Kidney (tissue), 22 donors: ENCODE measurements at places on chromosomes 5 and 9.

GRCh38 chr5:178107756-178108310 lies 5.5 kb upstream of the N4BP3 start:
- DNase-seq: no peak

DNA sequence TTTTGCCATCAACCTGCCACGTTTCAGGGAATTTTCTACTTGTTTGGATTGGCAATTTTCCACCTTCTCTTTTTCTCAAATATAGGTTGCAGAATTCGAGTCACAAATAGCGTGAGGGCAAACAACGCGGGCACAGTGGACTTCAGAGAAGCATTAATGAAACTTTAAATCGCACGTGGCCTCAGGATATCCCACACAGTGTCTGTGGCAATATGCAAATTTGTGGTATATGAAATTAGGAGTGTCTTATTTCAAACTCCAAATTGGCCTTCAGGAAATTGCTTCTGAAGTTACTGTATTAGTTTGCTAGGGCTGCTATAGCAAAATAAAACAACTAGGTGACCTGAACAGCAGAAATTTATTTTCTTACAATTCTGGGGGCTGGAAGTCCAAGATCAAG lies 91.2 kb downstream of the MTRR start:
- DNase-seq: no peak

- DNase-seq: no peak
Observed at GRCh38 chr9:76415154-76415553, 20.9 kb upstream of the RFK start.

- DNase-seq: no peak
Observed at GRCh38 chr5:96942911-96943310, 7.0 kb downstream of the LNPEP start.

DNA sequence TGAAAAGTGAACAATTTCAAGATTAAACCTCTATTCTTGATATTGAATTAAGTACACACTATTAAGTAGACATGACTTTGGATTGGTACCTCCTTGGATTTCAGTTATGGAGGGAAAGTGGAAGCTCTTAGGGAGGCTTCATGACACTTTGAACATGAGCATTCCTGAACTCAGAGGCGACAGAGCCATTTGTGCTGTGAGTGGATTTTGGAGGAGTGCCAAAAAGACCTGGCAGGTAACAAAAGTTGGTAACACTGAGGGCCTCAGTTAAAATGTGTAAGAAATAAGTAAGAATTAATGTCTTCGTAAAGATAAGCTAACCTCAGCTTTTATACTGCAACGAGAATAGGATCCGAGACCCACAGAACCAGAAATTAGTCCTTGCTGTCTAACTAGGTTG lies 356.7 kb downstream of the ARRDC3 start:
- DNase-seq: no peak

DNA sequence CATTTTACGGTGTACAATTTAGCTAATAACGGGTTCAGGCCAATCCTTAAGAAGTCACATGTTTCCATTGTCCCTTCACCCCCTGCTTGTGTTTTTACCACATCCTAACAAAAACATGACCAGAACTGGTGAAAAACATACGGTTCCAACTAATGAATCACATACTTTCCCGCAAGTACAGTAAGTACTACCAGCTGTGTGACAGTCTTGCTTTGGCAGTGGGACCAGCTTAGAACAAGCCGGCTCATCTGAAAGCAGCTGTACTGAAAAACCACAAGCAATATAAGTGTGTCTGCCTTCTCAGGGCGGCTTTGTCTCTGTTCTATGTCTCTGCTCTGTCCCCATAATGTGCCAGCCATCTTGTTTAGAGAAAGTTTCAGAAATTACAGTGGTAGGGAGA lies 242.5 kb downstream of the BNC2 start:
- no peak for DNase-seq

DNA sequence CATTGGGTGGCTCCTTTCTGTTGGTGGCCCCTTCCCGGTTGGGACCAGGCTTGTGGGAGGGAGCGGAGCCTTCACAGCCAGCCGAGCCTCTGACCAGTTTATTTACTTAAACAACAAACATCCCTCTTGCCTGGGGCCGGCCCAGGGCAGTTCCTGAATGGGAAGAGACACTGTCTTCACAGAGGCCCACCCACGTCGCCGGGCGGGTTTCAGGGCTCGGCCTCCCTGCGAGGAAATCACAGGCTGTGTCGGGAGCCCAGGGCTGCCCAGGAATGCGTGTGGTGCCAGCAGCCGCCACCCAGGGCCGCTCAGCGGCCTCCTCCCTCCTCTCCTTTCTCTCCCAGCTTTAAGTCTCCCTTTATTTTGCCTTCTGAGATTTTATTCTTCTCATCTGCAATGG lies 132.5 kb downstream of the HSD17B3 start:
- DNase-seq: peak; percentile 94

GRCh38 chr9:95381221-95381620 lies 63.7 kb upstream of the FANCC start:
- no peak for DNase-seq

GRCh38 chr9:110033869-110034268 lies 174.1 kb downstream of the C9orf152 start:
- no peak for DNase-seq

DNA sequence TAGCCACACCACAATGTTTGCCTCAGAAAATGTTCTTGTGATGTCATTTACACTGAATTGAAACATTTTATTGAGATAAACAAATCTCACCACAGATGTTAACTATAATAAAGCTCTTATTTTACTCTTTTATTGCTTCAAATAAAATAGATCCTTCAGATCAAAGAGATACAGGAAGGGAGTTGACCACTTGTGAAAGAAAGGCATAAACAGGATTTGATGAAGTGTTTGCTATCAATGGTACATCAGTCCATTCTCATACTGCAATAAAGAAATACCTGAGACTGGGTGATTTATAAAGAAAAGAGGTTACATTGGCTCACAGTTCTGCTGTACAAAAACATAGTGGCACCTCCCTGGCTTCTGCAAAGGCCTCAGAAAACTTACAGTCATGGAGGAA lies 40.2 kb upstream of the OR13F1 start:
- DNase-seq: no peak

- no peak for DNase-seq
Observed at GRCh38 chr9:17829812-17830385, 251.0 kb downstream of the SH3GL2 start.

DNA sequence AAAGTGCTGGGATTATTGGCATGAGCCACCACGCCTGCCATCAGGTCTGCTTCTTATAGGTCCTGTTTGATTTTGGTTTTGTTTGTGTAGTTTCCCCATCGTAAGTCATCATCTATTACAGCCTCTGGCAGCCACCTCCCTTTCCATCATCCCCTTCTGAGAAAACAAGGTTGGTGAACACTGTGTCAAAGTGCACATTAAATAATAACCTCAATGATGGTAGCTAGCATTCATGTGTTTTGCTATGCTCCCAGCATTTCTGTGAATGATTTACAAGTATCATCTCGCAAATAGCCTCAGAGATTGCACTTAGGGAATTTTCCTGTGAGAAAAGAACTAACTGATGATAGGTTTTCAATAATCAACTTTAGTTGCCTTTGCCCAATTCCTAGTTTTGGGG lies 9.9 kb downstream of the PRUNE2 start:
- no peak for DNase-seq

GRCh38 chr5:15850536-15850935 lies 329.1 kb downstream of the MARCHF11 start:
- no peak for DNase-seq

DNA sequence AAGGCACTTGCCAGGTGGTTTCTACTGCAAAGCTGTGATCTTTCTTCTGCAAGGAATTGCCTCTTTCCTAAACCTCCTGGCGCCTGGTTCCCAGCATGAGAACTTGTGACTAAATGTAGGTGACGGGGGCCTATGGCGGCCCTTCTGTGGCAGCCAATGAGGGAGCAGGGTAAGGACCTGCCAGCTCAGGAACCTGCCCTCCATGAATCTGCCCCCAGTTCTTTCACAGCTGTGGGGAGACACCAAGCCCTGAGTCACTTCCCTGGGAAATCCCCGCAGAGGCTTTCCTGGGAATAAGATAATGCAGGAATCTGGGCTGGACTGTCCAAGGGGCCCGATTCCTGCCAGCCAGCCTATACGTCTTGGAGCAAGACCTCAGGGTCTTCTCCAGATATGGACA lies 56.7 kb upstream of the CTNNA1 start:
- no peak for DNase-seq

DNA sequence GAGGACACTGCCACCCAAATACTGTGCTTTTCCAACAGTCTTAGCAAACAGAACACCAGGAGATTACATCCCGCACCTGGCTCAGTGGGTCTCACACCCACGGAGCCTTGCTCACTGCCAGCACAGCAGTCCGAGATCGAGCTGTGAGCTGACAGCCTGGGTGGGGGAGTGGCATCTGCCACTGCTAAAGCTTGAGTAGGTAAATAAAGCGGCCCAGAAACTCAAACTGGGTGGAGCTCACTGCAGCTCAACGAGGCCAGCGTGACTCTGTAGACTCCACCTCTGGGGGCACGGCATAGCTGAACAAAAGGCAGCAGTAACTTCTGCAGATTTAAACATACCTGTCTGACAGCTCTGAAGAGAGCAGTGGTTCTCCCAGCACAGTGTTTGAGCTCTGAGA lies 28.8 kb downstream of the EPB41L4A start:
- peak; percentile 75 for DNase-seq

- DNase-seq: no peak
Observed at GRCh38 chr5:142683881-142684505, 1.9 kb downstream of the FGF1 start.

DNA sequence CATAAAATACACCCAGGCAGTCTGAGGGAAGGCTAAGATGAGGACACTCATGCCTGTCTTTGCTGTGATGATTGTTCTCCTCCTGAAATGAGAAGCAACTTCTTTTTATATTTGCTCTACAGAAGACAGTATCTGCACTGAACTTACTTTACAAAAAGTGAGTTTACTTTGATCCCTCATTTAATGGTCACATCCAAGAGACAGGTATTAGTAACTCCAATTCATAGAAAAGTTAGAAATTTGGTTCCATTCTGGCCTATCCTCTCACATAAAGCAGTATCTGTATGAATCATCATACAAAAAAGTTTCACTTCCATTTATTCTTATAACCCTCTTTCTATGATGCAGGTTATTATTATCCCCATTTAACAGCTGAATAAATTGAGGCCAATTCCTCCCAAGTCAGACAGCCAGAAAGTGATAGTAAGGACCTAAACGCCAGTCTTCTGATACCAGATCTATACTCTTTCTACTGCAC lies 15.2 kb downstream of the TSTD2 start:
- no peak for DNase-seq
